Naive thymus-derived CD4-positive, alpha-beta T cell (primary cell): ENCODE measurements at places on chromosomes 4 and X. TPM values are rescaled to one million over a fixed set of nuclear protein-coding genes. Genes with fewer than 3 reads are reported as not detected.

GRCh38 chrX:49995795-49996455, 73.5 kb downstream of the CLCN5 start:
- DNase-seq, result no peak

- DNase-seq, result no peak
These were observed 2.3 kb downstream of the NOCT start for GRCh38 chr4:139017861-139018260.

- DNase-seq, result no peak
These were observed 18.8 kb downstream of the SLC25A31 start for GRCh38 chr4:127748957-127749356.

GRCh38 chr4:12116009-12116552, 687.4 kb upstream of the HS3ST1 start:
- no peak for DNase-seq

Gene GYPA
- total RNA-seq, result not detected in 2 replicates

GRCh38 chr4:107069049-107069448, 32.9 kb upstream of the DKK2 start:
- no peak for DNase-seq

Gene HTN3
- total RNA-seq, result not detected

Gene SSX4
- not detected for total RNA-seq

DNA sequence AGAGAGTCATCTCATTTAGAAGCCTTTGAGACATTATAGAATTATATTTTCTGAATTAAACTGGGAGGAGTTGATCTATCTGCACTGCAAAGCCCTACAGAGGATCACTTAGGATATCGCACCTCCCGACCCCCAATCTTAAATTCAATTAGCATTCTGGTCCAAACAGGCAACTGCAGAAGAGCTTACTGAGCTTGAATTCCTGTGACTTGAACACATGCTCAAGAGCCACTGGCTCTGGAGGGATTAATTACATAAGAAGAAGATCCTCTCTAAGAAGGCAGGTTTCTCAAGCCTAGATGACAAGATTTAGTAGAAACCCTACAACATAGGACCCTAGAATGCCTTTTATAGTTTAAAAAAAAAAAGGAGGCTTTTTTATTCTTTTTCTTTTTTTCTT, 548.9 kb downstream of the ARAP2 start:
- no peak for DNase-seq

Gene XKRX
- total RNA-seq, result 1.4 TPM

DNA sequence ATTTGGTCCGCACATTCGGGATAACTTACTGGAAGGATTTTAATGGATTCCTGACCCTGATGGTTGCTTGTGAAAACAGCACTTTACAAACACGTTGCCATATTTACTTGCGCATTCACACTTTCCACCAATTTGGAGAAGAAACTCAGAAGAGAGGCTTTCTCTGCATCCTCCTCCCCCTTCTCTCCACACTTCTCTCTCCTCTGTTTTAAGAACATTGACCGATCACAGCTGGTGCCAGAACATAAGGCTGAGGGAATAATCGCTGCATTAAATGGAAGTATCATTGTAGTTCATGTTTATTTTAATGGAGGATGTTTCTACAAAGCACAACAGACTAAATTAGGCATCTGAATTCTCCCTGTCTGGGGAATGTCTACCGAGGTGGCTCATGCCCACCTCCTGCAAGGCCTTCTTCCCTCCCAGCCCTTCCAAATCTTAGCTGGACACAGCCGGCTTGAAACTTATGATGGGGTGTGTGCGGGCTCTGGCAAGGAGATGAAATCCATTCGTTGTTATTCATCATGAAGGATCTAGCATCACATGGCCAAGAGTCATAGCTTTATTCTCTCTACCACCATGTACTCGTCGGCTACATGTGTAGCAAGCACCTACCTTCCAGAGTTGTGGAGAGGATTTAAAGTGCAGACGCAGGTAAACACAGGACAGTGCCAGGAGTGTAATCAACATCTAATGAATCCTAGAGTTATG, 204.1 kb downstream of the LDB2 start:
- DNase-seq, result no peak

- no peak for DNase-seq
These were observed 709.3 kb downstream of the PCDH18 start for GRCh38 chr4:136823020-136823419.

Gene TBC1D9
- total RNA-seq, result 0.22 TPM

DNA sequence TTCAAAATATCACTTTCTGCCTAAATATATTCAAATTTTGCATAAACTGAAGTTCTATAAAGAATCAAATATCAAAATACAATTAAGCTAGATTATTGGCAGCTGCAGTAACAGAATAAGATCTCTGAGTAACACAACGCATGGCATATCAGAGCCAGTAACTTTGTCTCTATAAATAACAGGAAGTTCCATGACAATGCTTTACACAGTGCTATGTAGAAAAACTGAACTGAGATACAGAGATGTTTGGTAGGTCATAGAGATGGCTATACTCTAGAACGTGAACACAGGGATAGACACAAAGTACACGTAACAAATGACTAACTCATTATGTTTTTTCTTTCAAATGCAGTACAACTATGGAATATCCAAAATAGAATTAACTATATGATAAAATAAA, 18.2 kb downstream of the UBE2D3 start:
- peak; percentile 30 for DNase-seq

- DNase-seq, result no peak
These were observed 16.5 kb upstream of the STOX2 start for GRCh38 chr4:183888564-183888963.

Gene BEND2
- total RNA-seq, result not detected in 2 replicates

Gene AMBN
- not detected in 2 replicates for total RNA-seq

DNA sequence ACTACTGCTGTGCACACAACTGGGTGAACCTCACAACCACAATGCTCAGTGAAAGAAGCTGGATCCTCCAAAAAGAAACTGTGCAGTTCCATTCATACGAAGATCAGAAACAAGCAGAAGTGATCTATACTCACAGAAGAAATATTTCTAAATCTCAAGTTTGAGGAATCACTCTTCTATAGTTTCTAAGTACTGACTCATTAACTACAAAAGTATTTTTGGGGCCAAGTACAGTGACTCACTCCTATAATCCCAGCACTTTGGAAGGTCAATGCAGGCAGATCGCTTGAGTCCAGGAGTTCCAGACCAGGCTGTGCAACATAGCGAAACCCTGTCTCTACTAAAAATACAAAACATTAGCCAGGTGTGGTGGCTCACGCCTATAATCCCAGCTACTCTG, 51.3 kb upstream of the RELL1 start:
- DNase-seq, result no peak

- no peak for DNase-seq
These were observed 5.6 kb upstream of the CT45A1 start for GRCh38 chrX:135707880-135708279.

DNA sequence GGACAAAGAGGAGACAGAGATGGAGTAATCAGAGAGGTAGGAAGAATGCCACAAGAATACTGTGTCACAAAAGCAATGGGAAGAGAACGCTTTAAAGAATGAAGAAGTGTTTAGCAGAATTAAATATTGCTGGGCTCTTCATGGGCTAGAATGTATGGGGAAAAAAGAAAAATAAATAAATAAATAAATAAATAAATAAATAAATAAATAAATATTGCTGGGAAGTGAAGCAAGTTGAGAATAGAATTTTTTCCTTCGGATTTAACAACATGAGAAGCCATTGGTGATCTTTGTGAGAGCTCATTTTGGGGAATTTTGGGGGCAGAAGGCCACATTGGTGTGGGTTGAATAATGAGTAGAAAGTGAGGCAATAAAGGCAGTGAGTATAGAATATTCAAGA, 59.7 kb upstream of the FRMPD3 start:
- no peak for DNase-seq

GRCh38 chrX:21715825-21716224, 42.1 kb downstream of the SMPX start:
- no peak for DNase-seq
